GM12878 (cell line): ENCODE measurements at places on chromosomes 5 and 9. TPM values are rescaled to one million over a fixed set of nuclear protein-coding genes. Genes with fewer than 3 reads are reported as not detected.

- peaks cover 10% of the 10 kb centered on the region for H3K36me3 ChIP-seq
- no peak overlapping the region for H3K27ac ChIP-seq
- no peak for DNase-seq
- H3K4me3 ChIP-seq = no peak overlapping the region
Observed at GRCh38 chr9:92032891-92033290, 82.3 kb downstream of the SPTLC1 start.

DNA sequence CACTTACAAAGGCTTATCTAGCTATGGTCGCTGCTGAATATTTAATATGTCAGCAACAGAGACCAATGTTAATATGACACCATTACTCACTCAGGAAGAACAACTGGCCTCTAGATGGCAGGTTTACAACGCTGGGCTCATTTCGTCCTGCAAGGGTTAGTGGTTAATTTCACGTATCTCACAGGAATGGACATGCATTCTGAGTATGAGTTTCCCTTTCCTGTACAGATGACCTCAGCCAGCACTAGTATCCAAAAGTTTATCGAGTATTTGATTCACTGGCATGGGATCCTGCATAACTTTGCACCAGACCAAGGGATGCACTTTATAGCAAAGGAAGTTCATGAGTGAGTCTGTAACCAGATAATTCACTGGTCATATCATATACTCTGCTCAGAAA lies 8.7 kb upstream of the TRPC7 start:
- H3K27me3 ChIP-seq = no peaks in the 10 kb centered on the region
- H3K27ac ChIP-seq = no peak overlapping the region
- no peak for DNase-seq
- no peaks in the 10 kb centered on the region for H3K4me1 ChIP-seq

TNFSF15 gene
- total RNA-seq = not detected in 2 replicates

PTCH1 gene
- total RNA-seq = 4.0 and 5.7 TPM in 2 replicates

PCDH1 gene
- 0.27 and 0.36 TPM in 2 replicates for total RNA-seq

GRCh38 chr9:132784286-132784830 lies 93.7 kb downstream of the AK8 start:
- no peaks in the 10 kb centered on the region for H3K4me1 ChIP-seq
- H3K4me3 ChIP-seq = no peak overlapping the region
- H3K27me3 ChIP-seq = 0 out of 2 replicates have a peak, but pooled peaks cover 2% of the 10 kb centered on the region
- H3K36me3 ChIP-seq = no peaks in the 10 kb centered on the region
- DNase-seq = no peak
- H3K27ac ChIP-seq = no peak overlapping the region
